ENCODE measurements at places on chromosomes 3 and 15. TPM values are rescaled to one million over a fixed set of nuclear protein-coding genes. Genes with fewer than 3 reads are reported as not detected.

Gene NMNAT3
- total RNA-seq, result 4.7 TPM

Gene SHC4
- total RNA-seq, result 1.1 TPM

Gene ACSBG1
- 3.9 TPM for total RNA-seq

Gene SCN5A
- total RNA-seq, result 8.1 TPM

Gene MESP2
- 2.0 TPM for total RNA-seq

Gene KNL1
- 33.9 TPM for total RNA-seq

Gene CLDN18
- total RNA-seq, result not detected

Gene TF
- under 0.01 TPM for total RNA-seq

DNA sequence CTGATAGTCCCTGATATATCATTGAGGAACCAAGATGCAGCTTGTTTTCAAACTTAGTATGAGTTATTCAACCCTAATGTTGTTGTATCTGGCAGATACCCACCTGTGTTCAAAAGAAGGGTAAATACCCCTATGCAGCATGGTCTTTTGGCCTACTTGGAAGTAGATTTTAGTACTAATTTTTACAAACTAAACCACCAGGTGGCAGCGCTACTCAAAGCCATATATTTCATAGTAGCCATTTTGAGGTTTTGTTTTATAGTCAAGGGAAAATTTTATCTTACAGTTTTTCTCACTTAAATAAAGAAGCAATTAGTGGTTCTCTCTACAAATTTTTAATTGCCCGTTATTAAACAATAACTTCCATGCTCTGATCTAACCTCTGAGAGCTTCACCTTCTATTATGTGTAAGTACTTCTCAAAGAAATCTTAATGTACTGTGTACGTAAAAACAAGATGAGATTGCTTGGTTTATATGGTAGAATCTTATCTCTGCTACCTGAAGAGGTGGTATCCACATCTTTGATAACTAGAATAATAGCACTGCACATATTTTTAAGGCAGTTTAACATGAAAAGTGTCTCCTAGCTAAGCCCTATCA lies 31.5 kb upstream of the MLF1 start:
- DNase-seq, result no peak

GRCh38 chr3:183252973-183253527 lies at the start of gene B3GNT5:
Gene B3GNT5, plus strand, starts transcription at chr3:183253253. Its CDS starts 16,546 bp downstream, at chr3:183269799.
- DNase-seq, result peak; percentile 68

GRCh38 chr15:90064911-90065681 lies 37.2 kb downstream of the IDH2 start:
- peak; percentile 79 for DNase-seq

DNA sequence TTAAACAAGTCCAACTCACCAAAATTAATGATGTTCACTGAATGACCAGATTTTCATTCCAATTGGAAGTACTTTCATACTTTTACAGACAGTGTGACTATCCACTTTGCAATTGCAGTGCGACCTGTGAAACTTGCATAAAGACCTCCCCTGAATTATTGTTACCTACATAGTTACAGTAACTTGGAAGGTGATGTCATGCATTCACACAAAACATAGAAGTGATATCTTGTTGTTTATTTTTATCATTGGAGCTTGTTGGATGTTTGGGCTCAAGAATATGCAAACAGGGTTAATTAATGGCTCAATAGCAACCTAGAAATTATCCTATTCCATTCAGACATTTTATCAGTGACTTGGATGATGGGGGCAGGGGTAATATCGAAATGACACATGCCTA lies 470.9 kb downstream of the MECOM start:
- no peak for DNase-seq

DNA sequence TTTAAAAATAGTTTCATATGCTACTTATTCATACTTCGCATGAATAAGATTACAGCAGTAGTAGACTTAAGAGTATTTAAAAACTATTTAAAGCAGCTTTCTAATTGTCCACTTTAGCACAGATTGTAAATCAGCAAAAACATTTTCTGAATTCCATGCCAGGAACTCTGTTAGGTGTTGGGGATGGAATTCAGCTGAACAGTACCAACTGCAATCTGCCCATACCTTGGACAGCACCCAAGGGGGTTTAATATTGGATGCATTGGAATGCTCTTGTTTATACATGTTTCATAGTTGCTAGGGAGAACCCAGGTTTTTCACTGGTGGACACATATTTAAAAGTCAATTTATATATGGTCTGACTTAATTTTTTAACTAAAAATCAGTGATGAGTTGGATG lies 74.8 kb downstream of the PPM1L start:
- DNase-seq, result no peak

DNA sequence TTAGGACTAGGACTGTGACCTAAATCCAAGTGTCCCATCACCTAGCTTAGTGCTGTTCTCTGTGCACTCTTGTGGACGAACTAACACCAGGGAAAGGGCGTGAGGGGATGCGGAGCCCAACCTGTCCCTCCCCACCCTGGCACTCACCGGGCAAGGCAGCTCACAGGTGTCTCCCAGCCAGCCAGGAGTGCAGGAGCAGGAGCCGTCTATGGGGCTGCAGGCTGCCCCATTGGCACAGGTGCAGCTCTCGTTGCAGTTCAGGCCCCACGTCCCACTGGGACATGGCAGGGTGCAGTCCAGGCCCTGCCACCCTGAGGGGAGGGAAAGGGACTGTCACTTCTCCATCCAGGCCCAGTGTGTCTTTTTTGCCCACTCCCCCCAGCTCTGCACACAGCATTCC lies 60.3 kb downstream of the RAB11A start:
- peak; percentile 51 for DNase-seq

DNA sequence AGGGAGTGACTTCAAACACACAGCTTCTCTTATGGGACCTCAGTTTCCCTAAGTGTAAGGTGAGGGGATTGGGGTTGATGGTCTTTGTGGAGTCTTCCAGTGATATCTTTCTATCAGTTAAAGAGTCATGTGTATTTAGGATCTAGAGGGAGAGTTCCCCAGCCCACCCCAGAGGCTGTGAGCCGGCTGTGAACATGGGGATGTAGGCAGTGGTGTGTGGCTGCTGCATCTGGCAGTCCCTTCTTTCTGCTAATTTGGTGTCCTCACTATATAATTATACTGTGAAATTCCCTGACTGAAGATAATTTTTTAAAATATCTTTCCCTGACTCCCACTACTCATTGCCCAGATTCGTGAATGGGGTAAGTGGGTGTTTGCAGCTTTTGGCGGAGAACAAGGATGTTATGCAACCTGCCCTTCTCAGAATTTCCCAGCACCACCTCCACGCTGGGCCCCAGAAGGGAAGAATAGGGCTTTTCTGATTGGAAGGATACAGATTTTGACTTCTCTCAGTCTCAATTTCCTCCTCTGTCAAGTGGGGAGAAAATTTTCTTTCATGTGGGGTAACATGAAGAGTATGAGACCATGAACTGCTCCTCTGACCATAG lies 79.0 kb upstream of the RASGRF1 start:
- no peak for DNase-seq

DNA sequence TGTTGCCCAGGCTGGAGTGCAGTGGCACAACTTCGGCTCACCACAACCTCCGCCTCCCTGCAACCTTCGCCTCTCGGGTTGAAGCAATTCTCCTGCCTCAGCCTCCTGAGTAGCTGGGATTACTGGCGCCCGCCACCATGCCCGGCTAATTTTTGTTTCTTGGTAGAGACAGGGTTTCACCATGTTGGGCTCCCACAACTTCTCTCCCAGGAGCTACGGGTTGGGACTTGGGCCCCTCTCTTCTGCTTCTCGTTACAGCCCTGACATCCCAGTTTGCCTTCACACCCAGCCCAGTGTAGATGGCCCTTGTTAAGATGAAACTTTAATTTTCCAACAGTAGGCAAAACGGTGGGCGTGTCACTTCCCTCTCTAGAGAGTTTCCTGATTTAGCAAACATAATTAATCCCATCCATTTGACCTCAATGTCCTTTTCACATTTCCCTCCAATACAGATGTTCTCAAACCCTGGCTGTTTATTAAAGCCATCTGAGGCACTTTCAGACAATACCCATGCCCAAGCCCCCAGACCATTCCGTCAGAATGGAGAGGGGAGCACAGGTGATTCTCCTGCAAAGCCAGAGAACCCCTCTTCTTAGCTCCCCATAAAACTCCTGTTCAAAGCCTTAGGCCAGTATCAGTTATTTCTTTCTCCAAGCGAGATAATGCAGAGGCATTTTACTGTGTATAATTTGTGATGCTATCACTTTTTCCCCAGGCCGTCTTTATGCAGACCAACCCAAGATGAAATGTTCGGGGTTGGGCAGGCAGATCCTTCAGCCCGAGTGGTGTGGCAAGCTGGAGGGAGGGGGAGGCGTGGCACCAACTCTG lies 245.7 kb downstream of the XXYLT1 start:
- no peak for DNase-seq

DNA sequence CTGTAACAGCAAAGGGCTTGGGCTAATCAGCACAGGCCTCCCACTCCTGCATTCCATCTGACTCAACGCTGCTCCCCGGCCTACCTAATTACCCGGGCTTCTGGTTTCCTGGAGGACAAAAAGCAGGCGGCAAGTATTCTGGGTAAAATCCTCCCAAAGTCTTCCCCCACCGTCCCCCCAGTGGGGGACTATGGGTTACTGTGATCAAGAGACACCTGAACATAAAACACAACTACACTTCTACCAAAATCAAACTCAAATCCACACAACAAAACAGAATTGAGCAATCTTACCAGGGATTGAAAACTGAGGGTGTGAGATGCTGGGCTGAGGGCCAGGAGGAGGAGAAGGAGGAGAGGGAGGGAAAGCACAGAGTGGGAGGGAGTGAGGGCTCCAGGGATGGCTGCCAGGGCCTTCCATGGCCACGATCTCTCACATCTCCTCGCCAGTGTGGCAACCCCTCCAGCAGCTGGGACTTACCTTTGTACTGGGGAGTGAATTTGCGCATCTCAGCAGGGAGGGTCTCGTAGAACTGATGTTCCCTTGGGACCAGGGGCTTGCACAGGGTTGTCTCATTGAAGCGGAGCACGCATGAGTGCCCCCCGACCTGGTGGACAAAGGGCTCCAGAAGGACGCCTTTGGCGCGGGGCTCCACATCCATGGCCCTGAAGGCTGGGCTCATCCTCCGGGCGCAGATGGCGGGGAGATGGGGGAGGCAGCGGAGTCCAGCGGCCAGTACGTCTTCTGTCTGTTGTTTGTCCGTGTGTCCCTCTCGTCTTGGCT lies 9.1 kb upstream of the NCKIPSD start:
- peak; percentile 39 for DNase-seq

- DNase-seq, result no peak
Measured at GRCh38 chr3:37859354-37859753, 2.3 kb upstream of the CTDSPL start.

DNA sequence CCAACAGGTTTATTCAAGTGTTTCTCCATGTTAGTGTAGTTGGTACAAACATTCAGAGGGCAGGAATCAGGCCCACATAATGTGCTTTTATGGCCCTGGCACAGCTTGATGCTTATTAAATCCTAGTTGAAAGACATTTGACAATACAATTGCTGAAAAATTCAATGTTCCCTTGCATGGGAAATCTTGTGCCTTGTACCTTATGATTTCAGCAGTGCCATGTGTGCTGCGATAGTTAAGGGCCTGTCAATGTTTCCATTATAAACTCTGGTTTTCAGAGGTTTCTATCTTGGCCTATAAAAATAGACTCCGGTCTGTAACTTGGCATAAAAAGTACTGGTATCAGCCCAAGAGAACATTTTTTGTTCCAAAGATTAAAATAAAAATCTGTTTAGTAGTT lies 207.2 kb downstream of the TBC1D5 start:
- DNase-seq, result no peak

DNA sequence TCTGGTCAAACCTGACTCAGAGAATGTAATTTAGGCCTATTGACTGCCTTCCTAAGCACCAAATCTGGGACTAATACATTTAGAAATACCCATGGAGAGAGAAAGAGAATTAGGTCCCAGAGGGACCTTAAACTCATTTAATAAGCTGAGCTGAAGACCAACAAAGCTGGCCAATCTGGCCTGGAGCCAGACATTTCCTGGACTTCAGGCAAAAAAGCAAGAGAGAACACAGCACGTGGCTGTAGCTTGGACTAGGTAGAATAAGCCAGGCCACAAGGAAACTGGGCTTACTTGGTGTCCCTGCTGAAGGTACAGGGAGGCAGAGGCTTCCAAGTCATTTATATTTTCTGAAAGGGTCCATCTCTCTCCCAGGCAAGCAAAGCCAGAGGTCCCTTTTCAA lies 88.1 kb downstream of the RTP4 start:
- DNase-seq, result no peak

- DNase-seq, result no peak
Measured at GRCh38 chr3:36032180-36033047, 347.9 kb upstream of the STAC start.

- peak; percentile 28 for DNase-seq
Measured at GRCh38 chr15:55434989-55435825, 26.9 kb downstream of the PIERCE2 start.

GRCh38 chr15:61115241-61115640 lies 113.9 kb downstream of the RORA start:
- no peak for DNase-seq

DNA sequence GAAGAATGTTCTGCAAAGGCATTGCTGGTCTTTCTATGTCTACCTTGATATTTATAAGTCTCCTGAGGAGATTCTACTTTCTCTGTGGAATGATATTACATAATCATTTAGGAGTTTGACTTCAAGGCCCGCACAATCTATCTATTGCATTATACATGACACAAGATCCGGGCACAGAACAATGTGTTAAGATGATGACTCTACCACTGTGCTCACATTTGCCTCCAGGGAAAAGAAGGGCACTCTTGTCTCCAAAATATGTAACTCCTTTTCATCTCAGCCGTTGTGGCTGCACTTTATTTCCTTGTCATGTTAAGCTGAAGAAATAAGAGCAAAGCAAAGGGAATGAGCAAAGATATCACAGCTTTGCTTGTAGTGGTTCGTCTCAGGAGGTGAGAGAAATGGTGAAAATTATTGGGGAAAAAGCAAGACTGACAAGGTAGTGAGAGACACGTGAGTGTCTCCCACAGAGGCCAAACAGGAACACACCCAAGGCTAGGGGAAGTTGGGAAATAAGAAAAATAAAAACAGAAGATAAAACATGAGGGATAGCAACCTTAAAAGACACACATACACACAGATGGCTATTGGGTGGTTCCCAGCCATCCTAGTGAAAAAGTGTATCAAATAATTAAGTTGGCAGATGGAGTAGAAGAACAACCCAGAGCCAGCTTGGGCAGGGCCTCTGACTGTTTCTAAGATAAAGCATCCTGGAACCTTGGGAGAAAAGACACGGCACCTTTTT lies 184.3 kb downstream of the P3H2 start:
- no peak for DNase-seq

- peak; percentile 16 for DNase-seq
Measured at GRCh38 chr15:76991048-76991447, 3.9 kb upstream of the PSTPIP1 start.
